Iris pigment epithelial cell (primary cell): ENCODE measurements at places on chromosomes 7 and 10.

DNA sequence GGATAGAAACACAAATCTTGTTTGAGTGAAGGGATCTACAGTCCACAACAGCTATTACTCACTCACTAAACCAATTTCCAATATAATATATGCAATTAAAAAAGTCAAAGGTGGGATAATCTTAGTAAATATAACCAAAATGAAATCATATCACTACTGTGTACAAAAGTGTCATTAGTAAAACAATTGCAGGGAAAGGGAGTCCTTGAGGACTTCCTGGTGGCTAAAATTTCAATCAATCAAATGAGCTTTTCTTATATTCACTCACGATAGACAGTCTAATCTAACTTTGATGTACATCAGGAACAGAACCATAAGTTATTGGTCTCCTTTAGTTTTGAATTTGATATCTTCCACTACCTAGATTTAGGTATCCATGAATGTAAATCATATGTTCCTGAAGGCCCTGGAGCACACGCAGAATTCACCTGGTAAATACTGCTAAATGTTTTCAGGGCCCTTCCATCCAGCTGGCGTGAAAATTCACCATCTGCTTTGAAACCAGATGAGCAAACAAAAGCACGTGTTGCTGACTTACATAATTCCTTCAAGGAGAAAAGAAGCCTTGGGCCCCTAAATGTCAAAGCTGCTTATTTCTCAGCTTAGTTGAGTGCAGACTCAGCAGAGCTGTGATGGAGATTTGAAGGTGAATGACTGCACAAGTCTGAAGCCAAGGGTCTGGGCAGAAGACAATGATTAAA, 159.3 kb upstream of the TMEM196 start:
- no peak for DNase-seq

DNA sequence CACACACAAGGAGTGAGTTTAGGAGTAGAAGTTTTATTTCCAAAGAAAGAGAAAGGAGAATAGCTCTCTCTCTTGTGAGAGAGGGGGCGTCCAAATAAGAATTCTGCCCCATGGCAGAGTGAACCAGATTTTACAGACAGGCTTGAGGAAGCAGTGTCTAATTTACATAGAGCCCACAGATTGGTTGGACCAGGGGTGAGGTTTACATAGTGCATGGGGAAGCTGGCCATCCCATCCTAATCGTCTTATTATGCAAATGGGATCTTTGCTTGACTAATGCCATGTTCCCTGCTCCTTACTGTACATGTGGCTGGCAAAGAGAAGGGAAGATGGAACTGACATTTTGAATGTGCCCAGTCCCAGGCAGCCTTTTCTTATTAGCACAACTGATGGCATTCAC, 60.0 kb upstream of the ACSM6 start:
- no peak for DNase-seq

DNA sequence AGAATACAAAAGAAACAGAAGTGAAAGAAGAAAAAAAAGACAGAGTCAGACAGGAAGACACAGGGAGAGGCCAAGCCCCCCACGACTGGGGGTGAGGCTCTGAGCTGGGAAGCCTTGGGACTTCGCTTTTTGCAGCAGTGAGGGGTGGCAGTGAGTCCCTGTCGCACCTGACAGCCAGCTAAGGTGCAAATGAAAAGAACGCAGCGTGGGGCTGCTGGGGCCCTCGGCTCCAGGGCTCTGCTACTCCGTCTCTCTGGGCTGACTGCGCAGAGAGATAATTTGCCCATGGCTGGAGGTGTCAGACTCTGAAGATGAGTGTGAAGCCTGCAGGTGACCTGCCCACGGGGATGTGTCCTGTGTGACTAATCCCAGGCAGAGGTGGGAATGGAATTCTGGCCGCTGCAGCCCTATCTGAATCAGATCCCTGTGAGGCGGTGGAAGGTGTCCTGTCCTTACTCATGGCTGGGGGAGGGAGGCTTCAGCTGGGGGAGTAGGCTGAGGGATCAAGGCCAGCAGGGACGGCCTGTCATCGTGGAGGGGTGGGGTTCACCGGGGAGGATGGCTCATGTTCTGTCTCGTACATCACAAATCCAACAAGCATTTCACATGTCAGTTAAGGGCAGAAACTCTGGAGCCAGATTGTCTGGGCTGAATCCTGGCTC, 96.4 kb downstream of the SLIT1 start:
- no peak for DNase-seq

DNA sequence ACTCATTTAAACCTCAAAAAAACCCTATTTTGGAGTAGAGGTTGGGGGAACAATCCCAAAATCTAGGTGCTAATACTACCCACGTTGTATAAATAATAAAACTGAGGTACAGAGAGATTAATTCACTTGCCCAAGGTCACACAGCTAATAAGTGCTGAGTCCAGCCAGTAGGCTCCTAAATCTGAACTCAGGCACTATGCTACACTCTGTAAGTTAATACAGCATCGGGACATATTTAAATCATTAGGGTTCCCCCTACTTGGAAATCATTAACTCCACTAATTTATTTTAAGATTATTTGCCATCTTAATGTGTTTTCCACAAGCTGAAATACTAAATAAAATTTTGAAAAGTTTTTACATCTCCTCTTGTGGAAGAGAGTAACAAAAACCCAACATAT, 24.2 kb downstream of the PIP4K2A start:
- DNase-seq = no peak

DNA sequence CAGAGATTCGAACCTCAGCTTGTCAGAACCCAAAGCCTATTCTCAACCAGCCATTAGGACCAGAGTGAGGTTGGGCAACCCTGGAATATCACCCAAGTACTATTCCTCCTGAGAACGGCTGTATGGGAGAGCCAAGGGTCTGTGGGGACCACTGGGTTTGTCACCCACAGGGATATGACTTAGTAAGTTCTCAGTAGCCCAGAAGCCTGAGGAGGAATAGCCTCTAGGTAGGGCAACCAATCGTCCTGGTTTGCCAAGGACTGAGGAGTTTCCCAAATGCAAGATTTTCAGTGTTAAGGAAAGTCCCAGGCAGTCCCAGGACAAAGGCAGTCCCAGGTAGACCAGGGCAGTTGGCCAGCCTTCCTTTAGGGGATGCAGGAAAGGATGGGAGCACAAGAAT, 46.7 kb downstream of the PNLIPRP2 start:
- DNase-seq = no peak

DNA sequence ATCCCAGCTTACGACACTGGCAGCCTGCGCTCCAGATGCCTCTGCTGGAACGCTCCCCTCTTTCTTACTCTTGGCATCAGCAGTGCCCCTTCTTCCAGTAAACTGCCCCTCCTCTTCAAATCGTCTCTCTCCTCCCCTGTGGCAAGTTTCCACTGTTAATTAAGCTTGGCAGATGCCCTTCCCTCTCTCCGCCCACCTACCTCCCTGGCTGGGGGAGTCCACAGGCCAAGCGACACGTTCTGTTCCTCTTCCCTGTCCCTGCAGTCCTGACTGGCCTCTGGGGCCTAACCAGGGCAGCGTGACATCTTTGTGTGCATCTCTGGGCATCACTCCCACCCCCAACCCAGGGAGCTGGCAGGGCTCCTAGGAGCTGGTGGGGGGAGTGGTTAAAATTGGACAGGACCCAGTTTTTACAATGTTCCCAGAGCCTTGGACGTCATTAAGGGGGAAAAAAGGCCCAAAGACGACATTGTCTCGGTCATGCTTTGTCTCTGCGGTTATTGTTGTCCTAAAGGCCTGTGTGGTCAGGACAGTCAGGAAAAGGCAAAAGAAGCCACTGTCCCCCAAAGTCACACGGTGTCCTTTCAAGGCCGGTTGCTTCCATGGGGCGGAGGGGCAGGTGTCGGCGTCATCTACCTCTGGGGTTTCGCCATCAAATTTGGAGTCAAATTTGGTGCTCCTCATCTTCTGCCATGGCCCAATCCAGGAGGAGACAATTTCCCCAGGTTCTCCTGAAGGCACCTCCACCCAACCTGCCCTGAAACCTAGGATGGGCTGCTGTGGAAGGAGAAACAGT, 54.2 kb downstream of the DLG5 start:
- no peak for DNase-seq

DNA sequence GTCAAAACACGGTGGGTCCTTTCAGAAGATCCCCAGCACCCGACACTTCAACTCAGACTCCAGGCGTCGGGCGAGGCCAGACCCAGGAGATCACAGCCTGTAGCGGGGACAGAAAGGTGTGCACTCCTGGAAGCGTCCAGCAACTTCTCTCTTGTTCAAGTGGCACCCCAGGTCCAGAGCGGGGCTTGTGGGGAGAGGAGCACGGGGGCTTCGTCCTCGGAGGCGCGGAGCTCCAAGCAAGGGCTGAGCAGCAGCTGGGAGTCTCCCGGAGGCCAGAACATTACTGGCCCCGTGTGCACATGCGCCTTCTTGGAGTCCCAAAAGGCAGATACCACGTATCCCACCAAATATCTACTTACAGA, 54.9 kb downstream of the ZRANB1 start:
- no peak for DNase-seq

DNA sequence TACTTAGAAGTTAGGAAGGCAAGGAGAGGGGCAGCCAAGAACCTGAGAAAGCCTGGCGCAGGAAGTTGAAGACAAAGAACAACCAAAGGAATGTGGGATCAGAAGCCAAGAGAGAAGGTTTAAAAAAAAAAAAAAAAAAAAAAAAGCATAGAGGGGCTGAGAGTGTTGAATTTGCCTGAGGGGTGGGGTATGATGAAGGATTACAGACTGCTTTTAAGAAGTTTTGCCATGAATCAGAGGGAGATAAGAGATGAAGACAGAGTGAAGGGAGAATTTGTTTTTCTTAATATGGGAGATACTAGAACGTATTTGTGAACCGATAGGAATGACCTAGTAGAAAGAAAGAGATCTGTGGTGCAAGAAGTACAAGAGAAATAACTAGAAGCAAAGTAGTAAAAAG, 6.7 kb downstream of the SLC26A4 start:
- DNase-seq = no peak

- DNase-seq = no peak
Observed at GRCh38 chr7:97006816-97007582, 1.6 kb downstream of the DLX6 start.

DNA sequence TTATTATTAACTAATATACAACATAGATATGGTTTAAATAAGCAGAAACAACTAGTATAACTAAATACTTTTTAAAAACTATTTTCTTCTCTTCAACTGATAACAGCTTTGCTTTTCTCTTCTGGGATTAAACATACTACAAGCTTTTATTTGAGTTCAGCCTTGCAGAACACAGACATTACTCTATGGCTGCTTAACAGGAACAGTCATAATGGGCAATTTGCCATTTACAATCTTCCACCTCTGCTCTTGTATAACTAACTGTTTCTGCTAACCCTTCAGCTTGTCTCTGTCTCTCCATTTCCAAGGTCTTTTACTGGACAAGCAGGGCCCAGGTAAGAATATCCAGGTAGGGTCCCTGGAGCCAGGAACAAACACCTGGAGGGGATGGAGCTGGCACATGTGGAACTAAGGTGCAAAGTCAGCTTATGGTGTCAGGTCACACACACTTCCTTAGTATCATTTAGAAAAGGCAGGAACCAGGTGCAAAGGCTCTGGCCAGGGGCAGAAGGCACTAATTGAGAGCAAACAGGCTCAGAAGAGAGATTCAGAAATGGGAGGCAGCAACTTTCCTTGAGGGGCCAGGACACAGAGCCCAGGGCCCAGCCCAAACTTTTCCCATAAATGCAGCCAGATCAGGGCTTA, 93.1 kb downstream of the STRA8 start:
- DNase-seq = peak; percentile 54
